GM04503 (cell line): ENCODE measurements at places on chromosomes 13 and 19.
A peak's percentile ranks its signal among the peaks of the same experiment; 100 is the strongest.

- no peak for DNase-seq
Observed at GRCh38 chr13:78239714-78240113, 321.1 kb upstream of the EDNRB start.

DNA sequence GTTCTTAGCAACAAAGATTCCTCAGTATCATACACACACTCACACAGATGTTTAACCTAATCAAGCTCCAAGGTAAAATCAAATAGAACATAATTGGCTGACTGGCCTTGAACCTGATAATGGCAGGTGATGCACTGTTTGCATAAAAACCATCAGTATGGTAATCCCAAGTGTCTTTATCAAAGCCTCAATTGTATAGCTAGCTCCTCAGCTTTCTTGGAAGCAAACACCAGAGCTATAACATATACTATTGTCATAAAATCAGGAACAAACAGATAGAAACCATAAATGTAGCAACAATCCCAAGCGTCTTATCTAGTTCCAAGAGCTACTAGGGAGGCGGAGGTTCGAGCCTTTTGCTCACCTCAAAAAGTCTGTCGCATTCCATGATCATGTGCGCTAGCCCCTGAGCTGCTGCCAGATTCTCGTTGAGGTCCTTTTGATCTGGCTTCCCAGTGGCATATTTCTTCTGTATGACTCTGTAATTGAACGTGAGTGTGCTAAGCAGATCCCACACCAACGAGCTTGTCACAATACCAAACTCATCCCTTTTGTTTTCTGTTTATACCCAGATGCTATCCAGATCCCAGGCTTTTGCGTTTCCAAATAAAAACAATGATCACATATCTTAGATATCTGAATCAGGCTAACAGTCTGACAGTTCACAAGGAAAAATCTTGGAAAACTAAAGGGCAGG is 95.3 kb downstream of the KL start:
- peak; percentile 69 for DNase-seq

DNA sequence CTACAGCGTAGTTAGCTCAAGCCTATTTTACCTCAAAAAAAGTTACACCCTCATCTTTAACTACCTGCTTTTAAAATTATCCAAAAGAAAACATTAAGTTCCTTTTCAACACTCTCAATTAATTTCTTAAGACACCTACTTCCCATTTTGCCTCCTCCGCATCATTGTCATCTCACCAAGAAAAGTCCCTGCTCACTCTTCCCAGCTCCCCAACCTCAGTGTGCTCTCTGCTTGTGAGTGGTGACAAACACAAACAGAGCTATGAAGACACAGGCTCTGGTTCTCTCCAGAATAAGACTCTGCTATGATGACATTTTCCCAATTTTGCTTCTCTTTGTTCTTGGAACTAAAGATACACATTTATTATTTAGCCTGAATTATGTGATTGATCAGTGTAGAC is 385.1 kb upstream of the HTR2A start:
- DNase-seq: no peak

- no peak for DNase-seq
Observed at GRCh38 chr13:67330149-67330548, 100.0 kb upstream of the PCDH9 start.

DNA sequence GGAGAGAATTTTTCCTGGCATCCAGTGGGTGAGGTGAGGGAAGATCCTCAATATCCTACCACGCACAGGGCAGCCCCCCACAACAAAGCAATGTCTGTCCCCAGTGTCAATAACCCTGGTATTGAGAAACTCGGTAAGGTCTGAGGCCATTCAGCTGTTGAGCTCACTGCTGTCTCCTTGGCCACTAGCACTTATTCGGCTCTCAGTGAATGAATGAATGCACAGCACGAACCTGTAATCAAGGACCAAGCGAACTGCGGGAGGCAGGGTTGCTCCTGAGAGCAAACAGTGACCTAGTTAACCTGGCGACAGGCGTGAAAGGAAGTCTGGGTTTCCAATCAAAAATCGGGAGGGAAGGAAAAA is 640 bp downstream of the ZSCAN5A start:
- DNase-seq: no peak

- no peak for DNase-seq
Observed at GRCh38 chr13:65882810-65883209, 1347.3 kb downstream of the PCDH9 start.

- DNase-seq: peak; percentile 69
Observed at GRCh38 chr13:28475916-28476725, 18.8 kb downstream of the FLT1 start.

GRCh38 chr19:33740811-33741396 is 55.8 kb upstream of the KCTD15 start:
- DNase-seq: no peak

GRCh38 chr13:52067237-52067636 is 42.7 kb downstream of the UTP14C start:
- DNase-seq: no peak
